ENCODE measurements at places on chromosomes 5 and 9. TPM values are rescaled to one million over a fixed set of nuclear protein-coding genes. Genes with fewer than 3 reads are reported as not detected.

ASS1 gene
- total RNA-seq: 202 TPM

PHF24 gene
- 0.30 TPM for total RNA-seq

CDC25C gene
- 1.6 TPM for total RNA-seq

LURAP1L gene
- total RNA-seq: 67.4 TPM

IL4 gene
- total RNA-seq: not detected

IL13 gene
- not detected for total RNA-seq

ABO gene
- not detected for total RNA-seq

PGM5 gene
- total RNA-seq: not detected

IDNK gene
- total RNA-seq: 2.3 TPM

FXN gene
- total RNA-seq: 9.9 TPM

GRCh38 chr9:110025551-110026170, 182.3 kb downstream of the C9orf152 start:
- DNase-seq: no peak

- no peak for DNase-seq
Observed at GRCh38 chr5:11143456-11144267, 382.6 kb upstream of the DAP start.

DNA sequence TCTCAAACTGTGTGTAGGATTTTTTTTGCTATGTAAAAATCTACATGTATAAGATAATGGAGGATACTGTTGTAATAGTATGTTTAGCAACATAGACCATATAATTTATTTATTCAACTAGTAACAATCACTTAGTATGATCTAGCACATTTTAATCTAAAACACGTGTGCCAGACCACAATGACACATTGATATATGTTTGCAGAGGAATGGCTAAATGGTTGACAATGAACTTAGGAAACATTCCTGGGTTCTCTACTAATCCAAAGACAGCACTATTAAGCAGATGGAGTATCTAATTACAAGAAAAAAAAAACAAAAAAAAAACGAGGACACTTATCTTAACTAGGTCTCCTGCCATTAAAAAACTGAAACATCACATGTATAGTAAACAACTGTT, 261.7 kb upstream of the PAPPA start:
- DNase-seq: no peak

GRCh38 chr5:152246401-152246800, 158.7 kb downstream of the NMUR2 start:
- no peak for DNase-seq

DNA sequence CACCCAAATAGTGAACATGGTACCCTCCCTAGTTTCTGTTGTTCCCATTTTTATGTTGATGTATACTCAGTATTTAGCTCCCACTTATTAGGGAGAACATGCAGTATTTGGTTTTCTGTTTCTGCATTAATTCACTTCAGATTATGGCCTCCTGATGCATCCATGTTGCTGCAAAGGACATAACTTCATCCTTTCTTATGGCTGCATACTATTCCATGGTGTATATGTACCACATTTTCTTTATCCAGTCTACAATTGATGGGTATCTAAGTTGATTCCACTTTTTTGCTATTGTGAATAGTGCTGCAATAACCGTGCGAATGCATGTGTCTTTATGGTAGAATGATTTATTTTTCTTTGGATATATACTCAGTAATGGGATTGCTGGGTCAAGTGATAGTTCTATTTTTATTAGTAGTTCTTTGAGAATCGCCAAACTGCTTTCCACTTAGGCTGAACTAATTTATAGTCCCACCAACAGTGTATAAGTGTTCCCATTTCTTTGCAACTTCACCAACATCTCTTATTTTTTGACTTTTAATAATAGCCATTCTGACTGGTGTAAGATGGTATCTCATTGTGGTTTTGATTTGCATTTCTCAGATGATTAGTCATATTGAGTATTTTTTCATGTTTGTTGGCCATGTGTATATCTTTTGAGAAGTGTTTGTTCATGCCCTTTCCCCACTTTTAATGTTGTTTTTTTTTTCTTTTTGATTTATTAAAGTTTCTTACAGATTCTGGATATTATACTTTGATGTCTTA, 79.6 kb downstream of the SMIM15 start:
- DNase-seq: no peak

- DNase-seq: no peak
Observed at GRCh38 chr9:20508242-20508641, 114.1 kb downstream of the MLLT3 start.

DNA sequence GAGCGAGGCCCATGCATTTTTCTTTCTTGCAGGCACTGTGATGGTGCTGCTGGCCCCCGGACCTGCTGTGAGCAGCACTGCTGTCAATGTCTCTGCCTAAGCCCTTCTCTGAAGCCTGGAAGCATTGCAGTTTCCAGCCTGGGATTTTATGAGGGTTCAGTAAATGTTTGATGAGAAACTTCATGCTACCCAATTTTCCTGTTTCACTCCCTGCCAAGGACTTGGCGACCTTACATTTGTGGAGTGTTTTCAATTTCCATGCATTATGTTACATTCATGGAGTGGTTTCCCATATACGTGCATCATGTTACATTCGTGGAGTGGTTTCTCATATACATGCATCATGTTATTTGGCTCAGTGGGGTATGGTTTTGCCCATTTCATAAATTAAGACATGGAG, 90.7 kb upstream of the PTCH1 start:
- DNase-seq: no peak

- no peak for DNase-seq
Observed at GRCh38 chr5:87408204-87408603, 4.5 kb downstream of the CCNH start.

GRCh38 chr5:176334031-176334770, 27.4 kb downstream of the KIAA1191 start:
- DNase-seq: no peak

- peak; percentile 68 for DNase-seq
Observed at GRCh38 chr9:135422341-135422944, 57.1 kb upstream of the PPP1R26 start.

GRCh38 chr5:61878471-61878870, 427.5 kb upstream of the KIF2A start:
- no peak for DNase-seq

DNA sequence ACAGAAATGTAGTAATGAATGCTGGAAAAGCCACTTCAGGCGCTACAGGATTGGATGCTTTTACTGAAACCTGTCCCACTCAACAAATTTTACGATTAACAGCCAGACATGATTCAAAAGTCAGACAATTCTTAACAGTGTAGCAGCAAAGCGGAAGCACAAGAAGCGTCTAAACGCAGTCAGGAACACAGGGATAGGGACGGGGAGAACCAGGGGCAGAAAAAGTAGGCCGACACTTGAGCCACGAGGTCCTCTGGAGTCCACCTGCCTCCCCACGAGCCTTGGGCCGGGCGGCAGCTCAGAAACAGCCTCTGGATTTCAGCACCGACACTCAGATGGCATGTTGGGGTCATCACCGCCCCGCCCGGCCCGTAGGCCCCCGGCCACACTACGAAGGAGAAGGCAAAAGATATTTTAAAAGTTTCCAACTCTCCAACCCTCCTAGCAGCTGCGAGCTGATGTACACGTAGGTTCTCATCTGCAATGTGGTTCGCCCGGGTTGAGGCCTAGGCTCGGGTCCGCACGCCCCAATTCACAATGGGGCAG, 615 bp downstream of the RACK1 start:
- no peak for DNase-seq

GRCh38 chr5:180598316-180598701, 7.0 kb upstream of the SCGB3A1 start:
- DNase-seq: no peak

DNA sequence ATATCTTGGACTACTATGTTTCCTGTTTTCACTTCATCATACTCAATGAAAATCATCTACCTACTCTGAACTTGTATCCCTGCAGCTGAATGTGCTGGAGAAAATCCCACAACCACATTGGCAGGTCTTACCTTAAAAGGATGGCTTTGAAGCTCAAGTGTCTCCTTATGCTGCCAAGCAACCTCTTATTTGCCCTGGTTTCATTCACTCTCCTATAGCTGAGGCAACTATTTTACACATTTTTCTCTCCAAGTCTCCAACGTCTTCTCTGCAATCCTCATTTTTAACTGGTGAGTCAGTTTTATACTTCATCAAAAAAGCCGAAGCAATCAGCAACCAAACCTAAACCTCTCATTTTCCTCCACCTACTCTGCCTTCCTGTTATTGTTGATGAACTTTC, 49.7 kb downstream of the POU4F3 start:
- DNase-seq: no peak

DNA sequence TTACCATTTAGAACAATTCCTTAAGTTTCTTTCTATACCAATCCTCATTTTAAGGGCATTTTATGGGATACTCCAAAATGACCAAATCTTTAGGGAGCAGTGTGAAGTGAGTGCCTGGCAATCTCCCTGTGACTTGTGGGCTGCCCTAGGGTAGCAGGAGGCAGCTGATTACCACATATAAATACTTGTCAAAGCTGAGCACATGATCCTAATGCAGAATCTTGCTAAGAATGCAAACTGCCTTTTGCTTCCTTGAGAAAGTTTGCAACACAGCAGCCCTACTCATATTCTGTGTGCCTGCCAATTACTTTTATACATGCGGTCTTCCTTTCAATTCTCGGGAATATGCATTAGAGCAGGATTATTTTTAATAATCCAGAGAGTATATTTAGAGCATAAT, 18.2 kb upstream of the NREP start:
- no peak for DNase-seq

DNA sequence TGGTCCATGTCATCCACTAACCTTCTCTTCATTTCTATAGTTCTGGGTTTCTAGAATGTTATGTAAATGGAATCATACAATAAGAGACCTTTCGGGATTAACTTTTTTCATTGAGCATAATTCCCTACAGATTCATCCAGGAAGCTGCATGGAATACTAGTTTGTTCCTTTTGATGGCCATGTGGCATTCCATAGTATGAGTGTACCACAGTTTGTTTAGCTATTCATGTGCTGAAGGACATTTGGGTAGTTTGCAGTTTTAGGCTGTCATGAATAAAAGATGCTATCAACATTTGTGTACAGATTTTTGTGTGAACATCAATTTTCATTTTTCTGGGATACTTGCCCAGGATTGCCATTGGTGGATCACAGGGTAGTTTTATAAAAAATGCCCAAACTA, 6.8 kb upstream of the SPTLC1 start:
- no peak for DNase-seq

DNA sequence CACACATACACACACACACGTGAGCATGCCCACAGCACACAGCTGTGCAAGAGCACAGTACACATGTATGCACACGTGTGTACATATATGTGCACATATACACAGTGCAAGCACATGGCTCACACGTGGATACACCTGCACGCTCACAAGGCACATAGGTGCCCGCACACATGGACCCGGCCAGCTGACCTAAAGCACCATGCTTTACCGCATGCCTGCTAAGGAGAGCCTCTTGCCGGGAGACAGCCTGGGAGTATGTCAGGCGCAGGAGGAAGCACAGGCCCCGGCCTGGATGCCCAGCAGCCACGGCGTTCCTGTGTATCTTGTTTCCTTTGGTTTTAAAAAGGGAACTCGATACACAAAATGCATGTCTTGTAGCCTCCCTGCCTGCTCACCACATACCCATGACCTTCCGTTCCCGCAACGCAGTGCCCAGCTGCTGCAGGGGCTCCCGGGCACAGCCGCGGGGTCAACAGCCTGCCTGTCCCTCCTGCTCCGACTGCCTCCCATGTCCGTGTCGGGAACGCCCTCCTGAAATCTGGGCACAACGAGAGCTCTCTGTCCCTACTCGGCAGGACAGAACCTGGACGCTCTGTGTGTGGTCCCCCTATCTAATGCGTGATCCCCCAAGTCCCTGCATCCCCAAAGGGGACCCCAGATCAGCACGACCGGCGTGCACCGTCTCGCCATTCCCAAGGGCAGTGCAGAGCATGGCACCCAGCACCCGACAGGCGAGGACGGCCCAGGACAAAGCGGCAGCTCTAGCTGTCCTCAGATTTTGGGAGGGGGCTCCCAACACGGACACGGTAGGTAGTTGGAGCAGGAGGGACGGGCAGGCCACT, 3.6 kb downstream of the SLC12A7 start:
- DNase-seq: no peak

- no peak for DNase-seq
Observed at GRCh38 chr5:68267066-68267465, 51.5 kb downstream of the PIK3R1 start.

DNA sequence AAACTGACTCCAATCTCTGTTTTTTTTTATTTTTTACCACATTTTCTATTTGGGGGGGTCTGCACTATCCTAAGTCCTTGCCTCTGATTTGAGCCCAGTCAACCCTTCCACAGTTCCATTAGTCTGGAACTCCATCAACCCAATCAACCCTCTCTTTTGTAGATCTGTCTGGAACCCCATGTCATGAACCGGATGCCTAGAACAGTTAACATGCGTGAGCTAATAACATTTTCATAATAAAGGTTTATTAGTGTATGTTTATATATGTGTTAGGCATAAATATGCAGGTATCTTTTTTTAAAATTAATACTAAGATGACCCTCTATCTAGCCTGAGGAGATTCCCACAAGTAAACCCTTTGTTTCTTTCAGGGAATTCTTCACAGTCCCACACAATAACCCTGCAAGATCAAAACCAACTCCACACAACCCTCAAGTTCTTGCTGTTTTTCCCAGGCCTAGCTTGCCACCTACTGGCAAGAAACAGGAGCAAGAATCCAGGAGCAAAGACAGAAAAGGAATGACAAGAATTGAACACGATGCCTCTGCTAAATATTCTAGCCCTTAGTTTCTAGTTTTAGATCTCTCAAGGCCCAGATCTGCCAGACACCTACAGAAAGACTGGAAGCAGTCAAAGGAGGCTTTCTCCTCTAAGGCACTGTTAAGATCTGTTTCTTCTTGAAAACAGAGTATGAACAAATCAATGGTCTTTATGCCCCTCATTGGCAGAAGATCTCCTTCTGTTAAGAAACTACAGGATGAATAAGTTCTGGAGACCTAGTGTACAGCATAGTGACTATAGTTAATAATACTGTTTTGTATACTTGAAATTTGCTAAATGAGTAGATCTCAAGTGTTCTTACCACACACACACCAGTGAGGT, 100.4 kb downstream of the TRIM36 start:
- DNase-seq: no peak

DNA sequence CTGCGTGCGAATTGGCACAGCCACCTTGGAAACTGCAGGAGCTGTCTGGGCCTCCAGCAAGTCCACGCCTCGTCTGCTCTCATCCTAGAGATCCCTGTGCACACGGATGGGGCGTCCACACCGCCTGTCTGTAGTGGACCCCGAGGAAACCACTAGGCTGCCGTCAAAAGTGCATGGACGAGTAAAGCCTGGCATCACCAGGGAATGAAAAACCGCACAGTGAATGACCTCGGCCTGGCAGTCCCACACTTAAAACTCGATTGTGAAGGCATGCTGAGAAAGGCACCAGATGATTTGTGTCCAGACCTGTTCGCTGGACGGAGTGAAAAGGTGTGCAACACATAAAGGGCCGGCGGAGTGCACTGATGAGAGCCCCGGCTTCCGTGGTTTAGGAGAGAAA, 50.8 kb downstream of the MRPL36 start:
- DNase-seq: no peak

- no peak for DNase-seq
Observed at GRCh38 chr5:25419684-25420083, 774.9 kb upstream of the CDH10 start.

- DNase-seq: no peak
Observed at GRCh38 chr5:141960018-141960417, 2.0 kb upstream of the PCDH12 start.

GRCh38 chr9:18632632-18633403, 158.9 kb downstream of the ADAMTSL1 start:
- DNase-seq: no peak

GRCh38 chr5:1358726-1359025, 13.8 kb upstream of the CLPTM1L start:
- DNase-seq: no peak

GRCh38 chr5:32173267-32174010, 680 bp downstream of the GOLPH3 start:
- DNase-seq: no peak
